ENCODE measurements at places on chromosomes 16 and 17. TPM values are rescaled to one million over a fixed set of nuclear protein-coding genes. Genes with fewer than 3 reads are reported as not detected.

The CCT6B gene
- total RNA-seq, result 2.4 TPM

GRCh38 chr16:8941718-8942344 is 21.9 kb downstream of the USP7 start:
- no peak for DNase-seq
- no peak overlapping the region for H3K27ac ChIP-seq
- H3K27me3 ChIP-seq, result no peaks in the 10 kb centered on the region
- no peaks in the 10 kb centered on the region for H3K4me1 ChIP-seq

DNA sequence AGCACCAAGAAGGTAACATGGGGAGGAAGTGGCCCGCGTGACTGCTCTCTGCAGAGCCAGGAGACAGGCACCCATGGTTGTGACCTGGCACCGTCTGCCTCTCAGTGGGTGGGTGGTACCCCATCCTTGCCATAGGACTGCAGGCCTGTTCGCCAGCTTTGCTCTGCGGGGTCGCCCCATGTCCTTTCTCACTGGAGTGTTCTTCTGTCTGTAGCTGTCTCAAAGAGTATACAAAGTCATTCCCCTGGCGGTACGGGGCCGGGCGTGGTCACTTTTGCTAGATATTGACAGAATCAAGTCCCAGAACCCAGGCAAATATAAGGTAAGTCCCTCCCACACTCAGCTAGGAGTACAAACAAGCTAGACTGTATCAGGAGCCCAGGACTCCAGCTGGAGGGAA is 6.0 kb downstream of the TBC1D26 start:
- H3K27ac ChIP-seq, result no peak overlapping the region
- DNase-seq, result no peak
- H3K4me3 ChIP-seq, result no peak overlapping the region
- no peaks in the 10 kb centered on the region for H3K27me3 ChIP-seq
- H3K4me1 ChIP-seq, result no peaks in the 10 kb centered on the region
- no peaks in the 10 kb centered on the region for H3K36me3 ChIP-seq

GRCh38 chr16:81319221-81319912 is 4.6 kb downstream of the GAN start:
- H3K36me3 ChIP-seq, result no peaks in the 10 kb centered on the region
- no peaks in the 10 kb centered on the region for H3K27me3 ChIP-seq
- H3K4me1 ChIP-seq, result no peaks in the 10 kb centered on the region
- DNase-seq, result no peak
- H3K4me3 ChIP-seq, result no peak overlapping the region
